MG63 (cell line): ENCODE measurements at places on chromosomes 4 and X. TPM values are rescaled to one million over a fixed set of nuclear protein-coding genes. Genes with fewer than 3 reads are reported as not detected.
A peak's percentile ranks its signal among the peaks of the same experiment; 100 is the strongest.

GRCh38 chrX:77061545-77061944 is 385.6 kb upstream of the FGF16 start:
- no peak for DNase-seq

DNA sequence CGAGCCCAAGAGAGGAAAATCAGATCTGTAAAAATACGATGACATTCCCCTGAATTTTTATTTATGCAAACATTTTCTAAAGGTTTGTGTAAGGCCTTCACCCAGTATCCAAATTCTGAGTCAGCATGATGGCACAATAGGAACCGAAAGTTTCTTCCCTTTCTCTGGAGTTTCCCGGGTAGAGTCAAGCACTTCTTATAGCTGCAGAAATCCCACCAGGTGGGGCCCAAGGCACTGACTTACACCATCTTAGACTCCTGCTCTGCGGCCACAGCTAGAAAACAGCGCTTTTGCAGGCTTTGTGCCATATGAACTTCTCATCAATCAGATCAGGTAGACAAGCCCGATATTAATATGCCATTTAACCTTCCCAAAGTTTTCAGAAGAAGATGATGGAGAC is 13.4 kb downstream of the LEF1 start:
- DNase-seq = no peak

DNA sequence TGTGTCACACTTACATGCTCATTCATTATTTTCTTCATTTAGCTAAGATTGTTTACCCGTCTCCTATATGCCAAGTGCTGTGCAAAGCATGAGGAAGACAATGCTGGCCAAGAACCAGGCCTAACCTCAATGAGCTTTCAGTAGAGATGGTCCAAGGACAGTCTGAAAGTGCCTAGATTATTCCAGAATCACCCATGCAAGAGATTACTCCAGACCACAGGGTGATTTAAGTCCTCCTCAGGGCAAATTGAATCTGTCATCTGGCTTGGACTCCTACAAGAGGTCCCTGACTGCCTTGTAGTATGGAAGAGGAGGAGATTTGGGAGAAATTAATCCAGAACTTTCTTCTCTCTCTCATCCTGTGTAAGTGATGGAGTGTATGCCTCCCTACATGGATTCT is 99.4 kb upstream of the NDP start:
- peak; percentile 32 for DNase-seq

DNA sequence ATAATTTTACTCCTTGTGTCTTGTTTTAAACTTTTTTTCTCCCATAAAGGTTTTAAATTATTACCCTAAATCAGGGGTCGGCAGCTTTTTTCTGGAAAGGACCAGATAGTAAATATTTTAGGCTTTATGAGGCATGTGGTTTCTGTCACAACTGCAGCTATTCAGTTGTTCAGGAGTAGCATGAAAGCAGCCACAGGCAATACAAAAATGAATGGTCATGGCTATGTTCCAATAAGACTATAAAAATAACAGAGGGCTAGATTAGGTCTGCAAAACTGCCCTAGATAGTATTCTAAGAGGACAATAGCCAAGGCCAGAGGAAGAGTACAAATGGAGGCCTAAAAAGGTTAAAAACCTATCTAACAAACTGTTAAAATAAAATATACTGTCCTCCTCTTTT is 24.6 kb downstream of the HERC5 start:
- DNase-seq = no peak

DNA sequence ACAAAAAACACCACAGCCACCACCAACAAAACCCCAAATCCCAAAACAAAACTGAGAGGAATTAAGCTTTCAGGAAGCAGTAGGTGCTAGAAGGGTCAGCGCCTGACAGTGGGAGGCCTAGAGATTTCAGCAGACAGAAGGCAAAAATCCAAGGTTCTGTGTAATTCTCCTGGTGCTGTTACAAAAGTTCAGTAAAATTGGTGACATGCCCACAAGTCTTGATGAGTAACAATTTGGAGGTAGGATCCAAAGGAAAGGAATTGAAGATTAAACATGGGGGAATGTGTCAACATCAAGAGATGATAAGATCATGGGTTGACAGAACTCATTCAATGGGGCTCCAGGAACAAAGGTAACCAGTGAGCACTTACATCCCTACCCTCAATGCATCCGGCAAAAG is 653.8 kb upstream of the CPEB2 start:
- DNase-seq = peak; percentile 3

- DNase-seq = no peak
Observed at GRCh38 chrX:152905081-152905420, 7.2 kb downstream of the ZNF185 start.

The TEX13D gene
- total RNA-seq = not detected in 2 replicates

- DNase-seq = no peak
Observed at GRCh38 chr4:121014544-121014943, 57.8 kb downstream of the NDNF start.

DNA sequence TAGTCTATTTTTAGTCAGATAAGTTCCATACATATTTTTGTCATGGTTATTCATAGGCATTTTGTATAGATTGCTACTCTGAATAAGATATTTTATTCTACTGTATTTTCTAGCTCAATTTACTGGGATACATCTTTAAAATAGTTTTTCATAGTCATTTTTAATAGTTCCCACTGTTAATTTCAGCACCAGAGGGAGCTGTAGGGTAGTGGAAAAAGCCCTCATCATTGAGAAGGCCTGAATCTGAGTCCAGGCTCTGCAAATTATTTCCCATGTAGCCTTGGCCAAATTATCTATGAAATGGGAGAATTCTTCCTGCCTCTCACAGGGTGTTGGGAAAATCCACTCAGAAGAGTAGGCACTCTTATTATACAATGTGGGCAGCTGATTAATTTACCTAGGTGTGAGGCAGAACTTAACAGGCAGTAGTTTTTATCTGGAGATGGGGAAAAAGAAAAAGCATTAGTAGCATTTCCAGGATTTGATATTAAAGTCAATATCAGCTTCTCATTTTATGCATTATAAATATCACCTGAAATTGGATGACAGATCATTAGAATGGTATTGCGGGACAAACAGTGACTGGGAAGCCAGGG is 102.9 kb upstream of the PAQR3 start:
- no peak for DNase-seq

The NFXL1 gene
- total RNA-seq = 4.0 and 4.1 TPM in 2 replicates

DNA sequence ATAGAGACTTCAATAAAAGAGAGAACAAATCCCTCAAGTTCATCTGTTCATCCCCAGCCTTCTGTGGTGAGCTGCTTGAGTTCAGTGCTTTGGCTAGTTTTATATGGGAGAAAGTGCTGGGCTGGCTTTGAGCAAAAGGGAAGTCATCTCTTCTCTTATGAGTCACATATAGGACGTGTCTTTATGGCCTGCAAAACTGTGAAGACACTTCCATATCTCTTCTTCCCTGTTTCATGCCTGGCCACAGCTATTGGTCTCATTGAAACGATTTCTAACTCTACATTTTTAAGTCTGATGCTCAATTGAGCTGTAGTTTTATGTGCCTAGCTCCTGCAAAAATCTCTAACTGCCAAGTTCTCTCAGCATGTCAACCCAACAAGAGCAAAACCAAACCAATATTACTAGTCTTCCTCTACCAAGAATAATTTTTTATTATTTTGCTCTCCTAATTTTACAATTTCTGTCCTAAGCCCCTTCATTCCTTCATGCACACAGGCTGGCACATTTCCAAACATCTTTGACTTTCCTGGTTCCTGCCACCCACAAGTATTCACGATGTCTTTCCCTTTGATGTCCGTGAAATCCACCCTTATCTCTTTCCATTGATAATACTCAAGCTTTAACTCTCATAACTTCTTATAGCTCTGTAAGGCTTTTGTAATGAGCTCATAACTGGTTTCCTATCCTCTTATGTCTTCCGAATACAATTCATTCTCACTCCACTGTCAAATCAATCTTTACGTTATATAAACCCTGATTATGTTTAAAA is 165.3 kb downstream of the BTC start:
- no peak for DNase-seq
